NCI-H146 (cell line): ENCODE measurements at places on chromosomes 11 and 22.

- DNase-seq = no peak
These were observed 431.3 kb downstream of the MN1 start for GRCh38 chr22:27370269-27370668.

GRCh38 chr11:103877221-103877620, 159.2 kb upstream of the DDI1 start:
- no peak for DNase-seq

DNA sequence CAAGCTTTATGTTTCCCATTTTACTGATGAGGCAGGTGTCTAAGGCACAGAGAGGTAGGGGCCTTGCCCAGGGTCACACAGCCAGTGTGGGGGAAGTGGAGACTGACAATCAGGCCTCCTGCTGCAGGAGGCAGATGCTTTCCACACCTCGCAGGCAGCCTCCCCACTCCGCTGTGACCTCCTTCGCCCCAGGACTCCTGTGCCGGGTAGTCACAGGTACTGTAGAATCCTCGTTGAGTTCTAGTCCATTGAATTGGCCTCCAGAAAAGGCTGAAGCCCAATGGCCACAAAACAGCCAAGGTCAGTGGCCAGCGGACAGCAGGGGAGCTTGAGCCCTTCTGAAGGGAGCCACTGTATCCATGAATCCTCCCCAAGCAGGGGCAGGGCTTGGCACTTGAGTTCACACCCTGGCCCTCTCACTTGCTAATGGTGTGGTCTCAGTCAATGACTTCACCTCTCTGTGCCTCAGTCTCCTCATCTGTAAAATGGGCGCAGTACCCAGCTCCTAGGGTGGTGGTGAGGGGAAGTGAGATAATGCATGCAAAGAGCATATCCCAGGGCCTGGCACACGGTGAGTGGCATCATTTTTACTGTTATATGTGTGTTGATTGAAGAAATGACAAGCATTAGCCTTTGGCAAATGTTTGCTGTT, 1.1 kb upstream of the FXYD2 start:
- DNase-seq = no peak

- DNase-seq = no peak
These were observed 6.8 kb downstream of the TSGA10IP start for GRCh38 chr11:65952052-65952521.

DNA sequence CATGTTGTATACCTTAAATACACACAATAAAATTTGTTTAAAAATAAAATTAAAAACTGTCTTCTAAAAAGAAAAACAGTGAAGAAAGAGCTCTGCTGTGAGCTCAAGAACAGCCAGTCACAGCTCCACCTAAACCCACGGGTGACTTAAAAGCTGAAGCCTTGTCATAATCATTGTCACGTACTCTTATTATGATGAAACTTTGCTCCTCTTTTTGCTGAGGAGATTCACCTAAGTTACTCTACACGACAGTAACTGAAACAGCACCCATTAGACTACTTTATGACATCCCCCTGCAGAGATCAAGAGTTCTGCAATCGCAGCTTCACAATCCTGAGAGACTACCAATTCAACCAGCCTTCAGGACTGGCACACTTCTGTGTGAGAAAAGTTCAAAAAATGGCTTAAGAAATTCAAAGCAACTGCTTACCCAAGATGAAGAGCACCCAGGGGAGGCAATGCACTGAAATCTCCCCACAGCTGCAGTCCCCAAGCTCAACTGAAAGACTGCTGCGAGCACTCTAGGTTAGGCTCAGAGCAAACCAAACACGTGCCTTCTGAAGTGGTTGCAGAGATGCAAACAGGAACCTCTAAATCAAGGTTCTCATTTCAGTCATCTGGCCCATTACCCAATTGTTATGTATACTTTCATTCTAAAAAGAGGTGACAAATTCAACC, at the start of gene JAML:
Gene JAML (minus strand): TSS at position 501 of the 678 bp plus-strand sequence. CDS start 10,145 bp downstream, outside the sequence.
- DNase-seq = no peak

GRCh38 chr22:44445731-44446130, 52.3 kb downstream of the RTL6 start:
- DNase-seq = no peak

- no peak for DNase-seq
These were observed 7.0 kb upstream of the CCDC86 start for GRCh38 chr11:60834742-60835533.

GRCh38 chr11:14567064-14567651, 47.0 kb upstream of the PSMA1 start:
- DNase-seq = no peak

- no peak for DNase-seq
These were observed 21.5 kb downstream of the PRRG4 start for GRCh38 chr11:32851251-32851650.
